Activated CD8-positive, alpha-beta memory T cell treated with anti-CD3 and anti-CD28 coated beads, Interleukin-2, amount 10 ng/mL, durations not matched to agents 7 days and 5 days (primary cell): ENCODE measurements at places on chromosomes 13 and 19. TPM values are rescaled to one million over a fixed set of nuclear protein-coding genes. Genes with fewer than 3 reads are reported as not detected.

- no peak overlapping the region for H3K27ac ChIP-seq
- H3K36me3 ChIP-seq: peaks cover 8% of the 10 kb centered on the region
Measured at GRCh38 chr19:42488783-42489521, 39.3 kb downstream of the CEACAM1 start.

DNA sequence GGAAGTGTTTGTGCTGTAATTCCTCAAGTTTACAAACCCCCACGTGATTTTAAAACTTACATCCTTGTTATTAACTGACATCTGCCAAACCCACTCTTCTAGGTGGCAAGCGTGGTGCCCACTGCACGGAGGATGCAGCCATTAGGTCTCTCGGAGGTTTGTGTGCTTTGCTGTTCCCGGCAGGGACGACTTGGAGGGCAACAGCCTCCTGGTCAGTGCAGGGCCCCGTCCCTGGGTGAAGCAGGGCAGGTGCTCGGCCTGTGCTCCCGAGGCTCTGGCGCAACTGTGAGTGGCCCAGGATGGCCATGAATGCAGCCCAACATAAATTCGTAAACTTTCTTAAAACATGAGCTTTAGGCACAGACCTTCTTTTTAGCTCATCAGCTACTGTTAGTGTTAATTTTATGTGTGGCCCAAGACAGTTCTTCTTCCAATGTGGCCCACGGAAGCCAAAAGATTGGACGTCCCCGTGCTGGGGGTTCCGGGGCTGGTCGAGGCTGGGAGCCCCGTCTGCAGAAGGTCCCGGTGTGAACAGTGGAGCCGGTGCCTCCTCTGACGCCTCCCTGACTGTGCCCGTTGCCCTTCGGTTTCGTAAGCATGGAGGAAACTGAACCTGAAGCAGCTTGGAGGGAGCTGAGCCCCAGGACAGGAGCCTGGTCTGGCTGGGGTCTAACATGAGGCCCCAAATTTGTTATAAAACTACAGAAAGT is 11.9 kb downstream of the GAS6 start:
- no peak for DNase-seq
- H3K4me3 ChIP-seq: no peak overlapping the region
- H3K36me3 ChIP-seq: no peaks in the 10 kb centered on the region
- H3K4me1 ChIP-seq: peaks cover 17% of the 10 kb centered on the region
- no peak overlapping the region for H3K27ac ChIP-seq

- no peaks in the 10 kb centered on the region for H3K27me3 ChIP-seq
- H3K4me3 ChIP-seq: no peak overlapping the region
- DNase-seq: no peak
- no peaks in the 10 kb centered on the region for H3K4me1 ChIP-seq
Measured at GRCh38 chr13:67493835-67494234, 263.7 kb upstream of the PCDH9 start.

DNA sequence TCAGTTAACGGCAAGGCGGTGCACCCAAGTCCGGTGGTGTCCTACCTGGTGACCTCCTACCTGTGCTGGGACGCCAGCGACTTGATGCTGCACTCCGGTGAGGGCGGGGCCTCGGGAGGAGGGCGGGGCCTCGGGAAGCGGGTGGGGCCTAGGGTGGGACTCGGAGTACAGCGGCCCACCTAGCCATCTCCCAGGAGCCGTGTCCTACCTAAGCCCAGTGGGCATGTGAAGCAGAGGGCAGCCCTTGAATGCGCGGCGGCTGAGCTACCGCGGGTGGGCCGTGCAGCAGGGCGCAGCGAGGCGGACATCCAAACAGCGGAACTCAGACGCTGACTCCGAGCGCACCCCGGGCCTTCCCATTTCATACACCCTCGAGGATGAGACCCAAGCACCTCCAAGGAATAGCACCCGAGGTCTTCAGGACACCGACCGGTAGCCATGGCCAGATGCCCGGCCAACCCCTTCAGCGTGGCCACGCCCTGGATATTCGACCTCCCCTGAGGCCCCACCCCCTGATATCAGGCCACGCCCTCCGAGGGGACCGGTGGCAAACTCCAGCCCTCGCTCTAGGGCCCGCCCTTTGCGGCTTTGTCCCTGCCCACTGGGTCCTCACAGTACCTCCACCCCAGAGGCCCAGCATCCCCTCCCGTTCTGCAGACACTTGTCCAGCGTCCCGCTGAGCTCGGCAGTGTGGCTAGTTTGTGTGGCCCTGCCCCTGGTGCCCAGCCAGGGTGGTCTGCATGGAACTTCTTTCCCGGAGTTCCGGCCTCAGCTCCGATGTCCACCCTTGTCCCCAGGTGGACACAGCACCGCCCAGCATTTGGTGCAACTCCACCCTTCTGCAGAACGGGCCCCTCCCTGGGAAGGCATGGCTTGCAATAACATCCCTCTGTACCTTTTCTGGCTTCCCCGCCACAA is 5.4 kb downstream of the KLK1 start:
- DNase-seq: peak; percentile 84
- peaks cover 42% of the 10 kb centered on the region for H3K27me3 ChIP-seq
- peak overlapping the region; percentile 84 for H3K27ac ChIP-seq
- H3K4me1 ChIP-seq: peaks cover 41% of the 10 kb centered on the region
- H3K4me3 ChIP-seq: peak overlapping the region; percentile 76
- H3K36me3 ChIP-seq: no peaks in the 10 kb centered on the region

Gene RGS9BP
- total RNA-seq: 0.28 TPM

DNA sequence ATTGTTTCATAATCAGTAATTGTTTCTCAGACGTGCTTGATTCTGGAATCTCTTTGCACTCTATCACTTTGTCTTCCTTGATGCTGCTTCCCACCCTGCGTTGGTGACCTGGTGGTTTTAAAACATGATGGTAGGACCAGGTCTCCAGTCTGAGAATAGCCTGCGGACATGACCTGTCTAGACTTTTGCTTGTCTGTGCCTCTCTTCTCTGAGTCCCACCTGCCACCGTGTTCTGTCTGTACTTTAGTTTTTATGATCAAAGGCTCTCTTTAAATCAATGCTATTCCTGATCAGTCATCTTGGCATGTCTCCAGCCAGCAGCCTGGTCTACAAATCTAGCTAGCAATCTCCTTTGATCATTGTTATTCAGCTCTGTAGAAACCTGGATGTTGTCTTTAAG is 933.9 kb downstream of the DIAPH3 start:
- H3K4me1 ChIP-seq: peaks cover 7% of the 10 kb centered on the region
- no peak overlapping the region for H3K4me3 ChIP-seq
- no peaks in the 10 kb centered on the region for H3K36me3 ChIP-seq
- H3K27ac ChIP-seq: no peak overlapping the region

GRCh38 chr13:22644941-22645340 is 535.8 kb upstream of the SGCG start:
- no peak overlapping the region for H3K27ac ChIP-seq
- no peak for DNase-seq
- no peaks in the 10 kb centered on the region for H3K36me3 ChIP-seq
- no peaks in the 10 kb centered on the region for H3K4me1 ChIP-seq
- H3K4me3 ChIP-seq: no peak overlapping the region

DNA sequence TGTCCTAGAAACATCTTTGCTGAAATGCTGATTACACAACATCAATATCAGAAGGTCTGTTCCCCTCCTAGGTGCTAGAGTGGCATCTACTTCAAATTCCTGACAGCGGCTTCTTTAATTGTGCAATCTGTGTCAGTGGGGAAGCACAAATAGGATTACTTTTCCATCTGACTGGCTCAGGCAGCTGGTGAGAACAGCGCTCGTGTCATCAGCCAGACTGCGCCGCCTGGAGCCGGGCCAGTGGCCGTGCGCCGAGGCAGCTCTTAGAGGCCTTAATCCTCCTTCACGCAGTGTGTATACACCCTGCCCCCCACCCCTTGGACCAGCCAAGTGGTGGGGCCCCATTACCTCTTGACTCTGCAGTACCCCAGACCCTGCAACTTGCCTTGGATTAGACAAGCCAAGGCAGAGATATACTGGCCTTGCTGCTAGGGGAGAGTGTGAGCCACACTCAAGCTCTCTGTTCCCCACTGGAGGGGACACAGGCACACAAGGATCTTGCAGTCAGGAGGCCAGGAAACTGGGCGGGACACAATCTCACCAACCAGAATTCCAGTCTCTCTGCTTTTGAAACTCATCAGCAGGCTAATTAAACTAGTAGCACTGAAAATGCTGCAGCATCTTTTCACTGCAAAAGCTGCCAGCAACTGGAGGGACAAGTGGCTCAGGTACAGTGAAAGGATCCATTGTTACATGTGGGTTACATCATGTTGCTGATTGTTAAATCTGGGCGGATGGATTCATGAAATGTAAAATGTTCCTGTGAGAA is 48.9 kb upstream of the EPHX3 start:
- H3K4me3 ChIP-seq: no peak overlapping the region
- H3K4me1 ChIP-seq: peaks cover 60% of the 10 kb centered on the region
- no peaks in the 10 kb centered on the region for H3K27me3 ChIP-seq
- no peak for DNase-seq
- H3K36me3 ChIP-seq: no peaks in the 10 kb centered on the region

Gene UPK1A
- not detected for total RNA-seq

GRCh38 chr13:25727810-25728209 is 324.0 kb downstream of the SHISA2 start:
- no peaks in the 10 kb centered on the region for H3K36me3 ChIP-seq
- peaks cover 3% of the 10 kb centered on the region for H3K27me3 ChIP-seq
- H3K4me1 ChIP-seq: no peaks in the 10 kb centered on the region
- H3K4me3 ChIP-seq: no peak overlapping the region

DNA sequence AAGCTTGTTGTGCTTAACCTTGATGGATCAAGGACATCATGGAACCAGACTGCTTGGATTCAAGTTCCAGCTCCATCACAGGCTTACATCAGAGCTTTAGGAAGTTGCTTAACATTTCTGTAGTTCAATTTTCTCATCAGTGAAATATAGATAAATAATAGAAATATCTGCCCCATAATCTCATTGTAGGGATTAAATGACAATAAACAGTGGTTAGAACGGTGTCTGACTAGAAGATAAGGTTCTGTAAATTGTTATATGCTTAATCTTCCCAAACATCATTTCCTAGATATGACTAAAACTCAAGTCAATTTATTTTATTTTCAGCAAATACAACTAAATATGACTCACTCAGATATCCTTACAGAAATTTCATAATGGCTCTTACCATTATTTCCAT is 83.5 kb downstream of the SLITRK1 start:
- no peaks in the 10 kb centered on the region for H3K36me3 ChIP-seq
- H3K27me3 ChIP-seq: no peaks in the 10 kb centered on the region
- H3K27ac ChIP-seq: no peak overlapping the region
- no peak overlapping the region for H3K4me3 ChIP-seq
- DNase-seq: no peak

- H3K27ac ChIP-seq: no peak overlapping the region
- peaks cover 15% of the 10 kb centered on the region for H3K27me3 ChIP-seq
- no peak overlapping the region for H3K4me3 ChIP-seq
- H3K4me1 ChIP-seq: peaks cover 16% of the 10 kb centered on the region
- DNase-seq: no peak
Measured at GRCh38 chr19:41799444-41800000, 3.1 kb downstream of the CEACAM3 start.
